Right cardiac atrium (tissue), 5 donors: ENCODE measurements at places on chromosomes 7 and 10. TPM values are rescaled to one million over a fixed set of nuclear protein-coding genes. Genes with fewer than 3 reads are reported as not detected.
A peak's percentile ranks its signal among the peaks of the same experiment; 100 is the strongest.

The ELFN1 gene
- 9.1 TPM for polyA plus RNA-seq

The C7orf33 gene
- polyA plus RNA-seq = not detected

The PRKCQ gene
- 0.05 TPM for polyA plus RNA-seq

The HMX3 gene
- not detected for polyA plus RNA-seq

- DNase-seq = no peak
These were observed 69.2 kb upstream of the GRB10 start for GRCh38 chr7:50851891-50852290.

DNA sequence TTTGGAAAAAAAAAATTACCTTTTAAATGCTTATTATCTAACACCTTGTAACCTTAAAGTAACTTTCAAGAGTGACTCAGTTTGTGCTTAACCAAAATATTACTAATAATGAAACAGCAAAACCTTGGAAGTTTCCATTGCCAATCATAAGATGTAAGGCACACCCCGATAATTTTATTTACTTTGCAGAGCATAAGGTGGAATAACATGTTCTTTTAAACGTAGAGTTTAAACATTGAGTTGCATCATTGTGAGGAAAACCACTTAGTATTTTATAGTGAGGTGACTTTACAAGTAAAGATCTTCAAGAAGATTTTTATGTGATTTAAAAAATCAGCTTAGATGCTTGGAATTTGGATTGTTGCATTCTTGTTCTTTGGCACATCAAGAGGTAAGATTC lies at the start of gene PNLIPRP3:
PNLIPRP3 (plus strand) TSS at position 177 of the 400 bp plus-strand sequence; CDS start at position 343, 166 bp downstream.
- no peak for DNase-seq

DNA sequence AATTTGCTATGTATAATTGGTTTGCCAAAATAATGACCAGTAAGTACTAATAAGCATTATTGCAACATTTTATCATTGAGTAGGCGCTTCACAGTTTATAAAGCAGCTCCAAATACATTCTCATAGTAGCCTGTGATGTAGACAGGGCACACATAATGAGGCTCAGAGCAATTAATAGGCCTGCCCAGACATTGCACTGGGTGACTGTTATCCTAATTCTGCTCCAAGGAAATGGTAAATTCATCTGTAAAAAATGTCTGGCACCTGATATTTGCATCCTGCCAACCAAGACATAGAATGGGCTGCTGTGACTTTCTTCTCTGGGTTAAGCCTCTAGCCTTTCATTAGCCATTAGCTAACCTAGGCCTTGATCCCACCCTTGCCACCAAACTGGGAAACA lies 97.6 kb downstream of the SEM1 start:
- DNase-seq = no peak

DNA sequence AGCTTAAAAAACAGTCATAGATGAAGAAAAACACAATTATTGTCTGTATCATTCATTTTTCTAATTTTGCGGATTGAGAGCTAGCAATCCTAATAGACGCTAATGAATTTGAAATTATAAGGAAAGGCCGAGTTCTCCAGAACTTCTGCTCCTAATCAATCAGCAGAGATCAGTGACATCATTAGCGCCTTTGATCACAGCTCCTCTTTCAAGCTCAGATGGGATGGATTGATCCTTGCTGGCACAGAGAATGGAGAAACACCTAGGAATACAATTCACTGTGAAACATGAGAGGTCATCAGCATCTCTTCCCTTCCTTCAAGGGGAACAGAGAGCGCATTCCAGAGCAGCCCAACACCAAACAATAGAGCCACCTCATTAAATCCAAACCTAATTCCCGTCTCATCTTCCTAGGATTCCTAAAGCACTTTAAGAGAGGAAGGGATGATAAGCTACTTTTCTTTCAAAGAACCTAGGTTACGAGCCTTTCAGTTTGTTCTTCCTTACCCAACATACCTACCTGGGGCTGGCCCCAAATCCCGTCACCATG lies 24.4 kb downstream of the GLI3 start:
- DNase-seq = no peak

DNA sequence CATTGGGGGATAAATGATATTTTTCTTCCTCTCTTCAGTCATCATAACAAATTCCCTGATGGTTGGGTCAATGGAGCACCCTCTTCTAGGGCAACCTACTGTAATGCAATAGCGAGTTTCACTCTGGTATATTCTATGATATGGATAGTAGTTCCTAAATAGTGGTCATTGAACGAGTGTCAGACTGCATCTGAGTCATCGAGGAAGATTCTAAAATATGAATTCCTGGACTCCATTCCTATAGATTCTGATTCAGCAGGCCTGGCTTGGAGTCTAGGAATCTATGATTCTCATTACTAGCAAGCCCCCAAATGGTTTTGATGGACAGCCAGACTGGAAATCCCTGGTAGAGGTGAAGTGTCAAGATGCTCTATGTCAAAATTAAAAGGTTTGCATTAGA lies 254.5 kb downstream of the BUB3 start:
- no peak for DNase-seq

DNA sequence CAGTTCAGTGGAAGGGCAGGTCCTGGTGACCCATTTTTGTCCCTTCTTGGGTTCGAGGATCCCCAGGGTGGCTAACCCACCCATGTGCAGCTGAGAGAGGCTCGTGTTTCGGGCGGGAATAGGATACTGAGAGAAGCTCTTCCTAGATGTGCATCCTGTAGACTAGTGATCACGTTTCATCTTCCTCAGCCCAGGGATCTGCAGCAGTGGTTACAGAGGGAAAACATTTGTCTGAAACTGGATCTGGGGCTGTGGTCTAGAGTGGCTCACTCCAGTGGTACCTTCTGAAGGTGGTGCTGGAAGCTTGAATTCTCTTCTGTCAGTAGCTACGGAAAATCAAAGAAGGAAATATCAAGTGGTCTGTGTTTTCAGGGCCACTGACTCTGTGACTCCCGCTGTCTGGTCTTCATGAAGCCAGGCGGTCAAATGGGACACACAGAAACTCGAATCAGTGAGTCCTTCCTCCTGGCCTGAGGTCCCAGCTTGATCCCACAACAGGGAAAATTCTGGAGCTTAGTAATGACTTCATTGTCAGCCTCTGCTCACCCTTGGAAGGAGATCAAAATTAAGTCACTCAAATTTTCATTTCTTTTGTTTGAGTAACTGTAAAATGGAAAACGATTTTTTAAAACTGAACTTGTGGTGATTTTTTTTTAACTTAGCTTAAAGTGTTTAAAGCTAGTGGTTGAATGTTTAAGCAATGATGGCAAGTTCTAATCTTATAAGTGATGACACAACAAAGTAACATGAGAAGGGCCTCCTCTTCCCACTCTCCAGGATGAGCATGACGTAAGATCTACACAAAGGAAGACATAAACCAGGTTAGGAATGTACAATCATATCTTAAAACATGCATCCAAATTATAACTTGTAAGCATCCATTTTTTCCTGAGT lies 469.3 kb upstream of the KLF6 start:
- no peak for DNase-seq

- no peak for DNase-seq
These were observed 81.4 kb upstream of the KIAA1217 start for GRCh38 chr10:24127516-24127915.

DNA sequence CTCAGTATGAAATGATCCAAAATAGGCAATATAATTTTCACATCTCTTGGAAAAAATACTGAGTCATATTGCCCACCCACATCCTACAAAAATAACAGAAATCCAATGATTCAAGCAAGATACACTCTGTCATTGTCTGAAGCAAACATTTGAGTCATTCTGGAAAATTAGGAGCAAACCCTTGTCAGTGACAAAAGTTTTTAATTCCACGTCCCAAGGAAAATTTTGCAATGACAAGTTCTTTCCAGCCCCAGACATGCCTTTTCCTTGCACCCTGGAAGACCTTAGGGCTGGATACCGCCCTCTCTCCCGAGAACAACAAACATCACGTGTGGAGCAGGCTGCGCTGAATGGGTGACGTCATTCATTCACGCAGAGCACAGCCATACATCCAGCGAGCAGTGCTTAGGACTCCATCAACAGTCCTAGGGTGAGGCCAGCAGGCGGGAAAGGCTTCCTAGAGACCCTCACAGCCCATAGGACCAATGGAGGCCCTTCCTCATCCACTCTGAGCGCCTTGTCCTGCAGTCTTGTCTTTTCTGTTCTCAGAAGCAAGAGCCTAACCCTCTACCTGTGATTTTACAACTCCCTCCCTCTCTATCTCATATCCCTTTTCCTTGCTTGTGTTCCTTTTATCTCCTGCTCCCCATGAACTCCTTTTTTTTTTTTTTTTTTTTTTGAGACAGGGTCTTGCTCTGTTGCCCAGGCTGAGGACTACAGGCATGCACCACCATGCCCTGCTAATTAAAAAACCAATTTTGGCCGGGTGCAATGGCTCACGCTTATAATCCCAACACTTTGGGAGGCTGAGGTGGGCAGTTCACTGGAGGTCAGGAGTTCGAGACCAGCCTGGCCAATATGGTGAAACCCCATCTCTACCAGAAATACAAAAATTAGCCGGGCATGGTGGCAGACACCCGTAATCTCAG lies 23.5 kb upstream of the KDM7A start:
- peak; percentile 74 for DNase-seq

- no peak for DNase-seq
These were observed 2.1 kb downstream of the ST8SIA6 start for GRCh38 chr10:17452060-17452841.

DNA sequence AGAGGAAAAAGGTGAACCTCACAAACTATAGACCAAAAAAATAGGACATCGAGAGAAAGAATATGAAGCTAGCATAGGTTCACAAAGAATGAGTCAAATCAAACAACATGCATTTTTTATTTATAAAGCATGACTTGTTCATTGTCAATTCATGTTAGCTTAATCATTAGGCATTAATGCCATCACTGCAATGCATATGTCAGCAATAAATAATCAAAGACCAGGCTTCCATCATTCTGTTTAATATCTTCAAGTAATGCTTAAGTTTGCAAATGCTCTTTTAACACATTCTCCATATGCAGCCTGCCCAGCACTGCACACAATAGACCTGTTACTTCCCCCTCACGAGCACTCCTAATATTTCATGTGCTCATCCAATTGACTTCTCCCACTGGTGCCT lies 8.9 kb upstream of the MAGI2 start:
- peak; percentile 11 for DNase-seq

- DNase-seq = no peak
These were observed 276.6 kb downstream of the LRMDA start for GRCh38 chr10:75708060-75708459.

- no peak for DNase-seq
These were observed 51.2 kb upstream of the LAMB4 start for GRCh38 chr7:108181073-108181985.

DNA sequence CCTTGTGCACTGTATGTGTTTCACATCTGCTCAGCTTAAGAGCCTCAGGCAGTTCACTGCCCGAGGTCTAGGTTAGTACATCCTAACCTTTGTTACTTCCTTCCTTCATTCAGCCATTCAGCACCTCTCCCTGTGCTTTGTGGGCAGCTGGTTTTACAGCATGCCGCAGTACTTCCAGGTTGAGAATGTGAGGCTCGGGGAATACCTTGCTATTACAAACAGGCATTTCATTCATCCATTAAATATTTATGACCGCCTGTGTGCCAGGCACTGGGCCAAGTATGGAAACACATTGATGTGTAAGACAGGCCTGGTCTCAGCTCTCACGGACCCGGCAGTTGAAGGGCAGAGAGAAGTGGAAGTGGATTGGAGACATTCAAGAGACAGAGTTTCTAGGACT lies 82.4 kb downstream of the SHH start:
- no peak for DNase-seq

DNA sequence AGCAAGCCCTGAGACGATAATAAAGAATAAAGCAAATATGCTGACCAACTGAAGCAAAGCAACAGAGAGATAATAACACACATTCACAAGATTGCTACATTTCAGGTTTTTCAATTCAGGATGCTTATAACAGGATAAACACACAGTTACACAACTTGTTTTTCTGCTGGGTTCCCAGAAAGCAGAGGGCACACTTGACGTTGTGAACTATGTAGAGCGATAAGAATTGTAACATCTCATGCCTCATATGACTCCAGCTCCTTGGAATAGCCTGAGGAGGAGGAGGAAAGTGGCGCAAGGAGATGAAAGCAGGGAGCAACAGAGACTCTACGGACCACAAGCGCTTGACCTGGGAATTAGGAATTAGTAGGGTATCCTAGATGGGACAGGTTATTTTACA lies 201.7 kb downstream of the SKAP2 start:
- DNase-seq = no peak

DNA sequence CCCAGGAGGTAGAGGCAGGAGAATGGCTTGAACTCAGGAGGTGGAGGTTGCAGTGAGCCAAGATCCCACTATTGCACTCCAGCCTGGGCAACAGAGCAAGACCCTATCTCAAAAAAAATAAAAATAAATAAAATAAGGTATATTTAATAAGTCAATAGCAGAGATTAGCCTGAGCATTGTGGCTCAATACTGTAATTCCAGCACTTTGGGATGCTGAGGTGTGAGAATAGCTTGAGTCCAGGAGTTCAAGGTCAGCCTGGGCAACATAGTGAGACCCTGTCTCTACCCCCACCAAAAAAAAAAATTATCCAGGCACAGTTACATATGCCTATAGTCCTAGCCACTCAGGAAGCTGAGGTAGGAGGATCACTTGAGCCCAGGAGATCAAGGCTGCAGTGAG lies 38.4 kb upstream of the OIT3 start:
- DNase-seq = no peak

- no peak for DNase-seq
These were observed 639.7 kb downstream of the AUTS2 start for GRCh38 chr7:70237831-70238575.

DNA sequence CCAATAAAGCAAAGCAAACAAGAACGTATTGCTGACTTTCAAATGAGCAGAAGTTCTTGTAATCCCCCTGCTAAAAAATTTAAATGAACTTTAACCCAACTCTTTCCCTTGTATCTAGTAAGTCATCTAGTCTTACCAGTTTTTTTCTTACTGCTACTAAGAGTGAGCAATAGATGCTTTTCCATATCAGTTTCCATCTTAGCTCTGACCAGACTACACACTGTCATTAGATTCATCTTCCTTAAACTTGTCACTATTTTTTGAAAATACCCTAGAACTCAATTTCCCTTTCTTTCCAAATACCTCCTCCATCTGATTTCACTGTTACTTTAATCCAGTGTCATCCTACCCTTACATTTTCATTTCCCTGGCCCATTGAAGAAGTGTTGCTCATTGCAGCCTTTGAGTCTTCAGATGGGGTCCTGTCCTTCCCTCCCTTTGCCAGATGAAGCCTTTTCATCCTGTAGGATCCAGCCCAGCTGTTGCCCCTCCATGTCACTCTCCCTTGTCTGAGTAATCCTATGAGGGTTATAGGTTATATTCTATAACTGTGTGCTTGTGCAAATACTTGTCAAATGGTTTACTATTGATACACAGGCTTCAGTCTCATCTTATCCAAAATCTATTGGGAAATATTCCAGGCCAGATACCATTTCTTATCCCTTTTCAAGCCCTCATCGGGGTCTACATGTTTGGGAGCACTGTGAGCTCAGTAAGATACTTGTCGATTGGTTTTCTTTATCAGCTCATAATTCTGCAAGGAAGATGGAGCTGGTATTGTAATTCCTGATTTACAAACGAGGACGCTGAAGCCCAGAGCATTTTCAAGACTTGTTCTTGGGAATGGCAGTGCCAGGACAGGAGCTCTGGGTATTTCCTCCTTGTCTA lies 51.5 kb upstream of the ITGB1 start:
- no peak for DNase-seq
